ENCODE measurements at places on chromosomes 6 and 20.

DNA sequence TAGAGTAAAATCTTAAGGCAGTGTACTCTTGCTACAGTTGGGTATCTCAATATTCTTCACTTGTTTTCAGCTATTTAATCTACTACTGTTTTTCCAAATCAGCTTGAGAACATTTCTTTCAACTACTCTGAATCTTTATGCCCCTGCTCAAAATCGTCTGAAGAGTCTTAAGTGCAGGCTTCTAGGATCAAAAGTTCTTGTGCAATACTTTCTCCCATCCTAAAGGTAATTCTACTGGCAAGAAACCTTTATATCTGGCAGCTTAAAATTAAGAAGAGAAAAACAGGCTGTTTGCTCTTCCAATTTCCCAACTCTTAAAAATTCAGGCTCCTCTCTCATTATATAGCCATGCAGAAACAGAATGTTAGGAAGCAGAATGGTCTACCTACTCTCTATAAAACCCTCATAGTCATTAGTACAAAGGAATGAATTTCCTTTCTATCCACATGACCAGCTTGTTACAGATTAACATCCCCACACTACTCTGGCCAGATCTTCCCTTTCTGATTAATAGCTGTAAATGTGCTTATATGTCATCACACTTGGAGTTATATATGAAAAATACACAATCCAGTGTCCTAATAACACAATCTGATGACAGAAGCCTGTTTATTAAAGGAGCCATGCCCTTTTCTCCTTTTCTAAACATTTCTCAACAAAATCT is 122.2 kb upstream of the FAM184A start:
- no peak for DNase-seq

GRCh38 chr6:135311446-135312200 is 130.5 kb downstream of the MYB start:
- DNase-seq: no peak

DNA sequence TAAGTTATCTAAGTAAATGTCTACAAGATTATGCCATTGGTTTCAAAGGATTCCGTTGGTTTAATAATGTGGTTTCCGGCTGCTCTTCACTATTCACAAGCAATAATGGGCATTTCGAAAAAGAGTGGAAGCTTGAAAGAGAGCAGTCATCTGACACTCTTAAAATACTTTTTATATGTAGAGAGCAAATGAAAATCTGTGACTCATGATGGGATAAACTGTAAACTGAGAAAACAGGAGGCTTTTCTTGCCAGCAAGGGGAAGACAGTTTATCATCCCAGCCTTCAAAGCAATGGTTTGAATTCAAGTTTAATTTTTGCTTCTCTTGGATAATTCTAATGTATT is 145.7 kb downstream of the KHDC1L start:
- no peak for DNase-seq

DNA sequence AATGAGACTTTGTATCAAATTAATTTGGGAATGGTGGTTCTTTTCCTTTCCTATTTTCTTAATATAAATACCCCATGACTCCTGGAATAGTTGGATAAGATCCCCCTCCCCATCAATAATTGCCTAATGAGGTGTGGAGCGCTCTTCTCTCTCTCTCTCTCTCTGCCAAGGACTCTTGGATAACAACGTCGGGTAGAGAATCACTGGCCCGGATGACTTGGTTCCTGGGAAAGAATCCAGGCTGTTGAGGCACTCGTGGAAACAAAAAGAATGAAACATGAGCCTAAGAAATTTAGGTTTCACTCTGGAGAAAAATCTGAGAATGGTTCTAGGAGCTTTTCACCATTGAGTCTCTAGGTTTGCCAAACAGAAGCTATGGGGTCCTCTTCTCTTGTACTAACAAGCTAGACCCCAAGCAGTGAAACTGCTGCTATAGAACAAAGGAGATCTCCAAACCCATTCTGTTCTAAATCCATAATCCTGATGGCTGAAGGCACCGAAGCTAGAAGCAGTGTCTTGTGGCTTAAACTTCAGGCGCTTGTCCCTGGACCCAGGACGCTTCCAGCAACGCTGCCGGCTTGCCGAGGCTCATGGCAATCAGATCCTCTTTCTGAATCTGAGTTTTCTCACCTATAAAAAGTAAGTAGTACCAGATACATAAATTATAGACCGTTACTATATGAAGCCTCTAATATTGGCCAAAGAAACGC is 241.6 kb upstream of the BTBD3 start:
- DNase-seq: no peak

GRCh38 chr6:43963203-43963602 is 164.0 kb downstream of the MRPL14 start:
- DNase-seq: no peak

- DNase-seq: no peak
Observed at GRCh38 chr6:38678178-38678760, 24.7 kb downstream of the GLO1 start.
